ENCODE measurements at places on chromosomes 13 and 19. TPM values are rescaled to one million over a fixed set of nuclear protein-coding genes. Genes with fewer than 3 reads are reported as not detected.

S1PR5 gene
- polyA plus RNA-seq, result 0.42 TPM

HCN2 gene
- polyA plus RNA-seq, result 0.14 TPM

CERS1 gene
- 2.0 TPM for polyA plus RNA-seq

DNA sequence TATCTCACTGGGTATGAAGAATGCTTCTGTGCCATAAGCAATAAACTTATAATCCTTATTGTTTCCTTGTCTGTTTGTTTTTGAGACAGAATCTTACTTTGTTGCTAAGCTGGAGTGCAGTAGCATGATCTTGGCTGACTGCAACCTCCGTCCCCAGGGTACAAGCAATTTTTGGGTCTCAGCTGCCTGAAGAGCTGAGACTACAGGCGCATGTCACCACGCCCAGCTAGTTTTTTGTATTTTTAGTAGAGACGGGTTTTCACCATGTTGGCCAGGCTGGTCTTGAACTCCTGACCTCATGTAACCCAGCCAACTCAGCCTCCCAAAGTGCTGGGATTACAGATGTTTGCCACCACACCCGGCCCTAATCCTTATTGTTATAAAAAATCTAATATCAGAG is 112.5 kb downstream of the MYO16 start:
- DNase-seq, result no peak

DNA sequence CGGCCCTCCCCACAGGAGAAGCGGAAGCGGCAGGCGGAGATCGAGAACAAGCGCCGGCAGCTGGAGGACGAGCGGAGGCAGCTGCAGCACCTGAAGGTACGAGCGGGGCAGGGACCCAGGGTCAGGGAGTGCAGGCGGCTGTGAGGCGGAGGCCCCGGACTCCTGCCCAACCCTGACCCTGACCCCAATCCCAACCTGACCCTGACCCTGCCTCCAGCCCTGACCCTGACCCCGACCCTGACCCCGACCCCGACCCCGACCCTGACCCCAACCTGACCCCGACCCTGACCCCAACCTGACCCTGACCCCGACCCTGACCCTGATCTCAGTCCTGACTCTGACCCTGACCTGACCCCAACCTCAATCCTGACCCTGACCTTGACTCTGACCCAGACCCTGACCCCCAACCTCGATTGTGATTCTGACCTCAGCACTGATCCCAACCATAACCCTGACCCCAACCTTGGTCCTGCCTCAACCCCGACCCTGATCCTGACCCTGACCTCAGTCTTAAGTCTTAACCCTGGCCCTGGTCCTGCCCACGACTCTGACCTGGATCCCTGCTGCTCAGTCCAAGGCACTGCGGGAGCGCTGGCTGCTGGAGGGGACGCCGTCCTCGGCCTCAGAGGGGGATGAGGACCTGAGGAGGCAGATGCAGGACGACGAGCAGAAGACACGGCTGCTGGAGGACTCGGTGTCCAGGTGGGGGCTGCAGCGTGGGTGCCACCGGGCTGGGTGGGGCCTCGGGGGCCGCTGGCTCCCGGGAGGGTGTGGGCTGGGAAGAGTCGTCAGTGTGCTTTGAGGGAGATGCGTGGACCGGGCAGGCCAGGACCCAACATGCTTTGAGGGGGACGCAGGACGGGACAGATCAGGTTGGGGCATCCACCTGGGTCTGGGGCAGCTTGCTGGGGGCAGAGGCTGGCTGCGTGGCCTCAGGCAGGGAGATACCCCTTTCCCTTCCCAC is 18.5 kb downstream of the PALM start:
- DNase-seq, result no peak

DNA sequence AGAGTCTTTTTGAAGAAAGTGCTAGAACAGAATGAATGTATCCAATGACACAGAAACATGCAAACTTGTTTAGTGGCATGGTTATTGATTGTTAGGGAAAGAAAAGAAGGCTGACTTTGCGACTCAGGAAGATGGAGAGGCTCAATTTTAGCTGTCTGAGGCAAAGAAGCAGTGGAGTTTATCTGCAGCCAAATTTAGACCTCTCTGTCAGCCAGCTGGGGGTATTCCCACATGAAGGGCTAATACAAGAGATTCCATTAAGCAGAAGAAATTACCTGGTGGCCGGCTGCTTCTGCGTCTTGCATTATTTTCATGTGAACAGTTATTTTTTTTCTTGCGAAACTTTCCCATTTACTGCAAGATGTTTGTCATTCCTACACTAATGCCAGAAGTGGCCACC is 240.2 kb upstream of the NBEA start:
- no peak for DNase-seq

- DNase-seq, result no peak
These were observed 213.5 kb downstream of the DIAPH3 start for GRCh38 chr13:59950266-59950665.

DNA sequence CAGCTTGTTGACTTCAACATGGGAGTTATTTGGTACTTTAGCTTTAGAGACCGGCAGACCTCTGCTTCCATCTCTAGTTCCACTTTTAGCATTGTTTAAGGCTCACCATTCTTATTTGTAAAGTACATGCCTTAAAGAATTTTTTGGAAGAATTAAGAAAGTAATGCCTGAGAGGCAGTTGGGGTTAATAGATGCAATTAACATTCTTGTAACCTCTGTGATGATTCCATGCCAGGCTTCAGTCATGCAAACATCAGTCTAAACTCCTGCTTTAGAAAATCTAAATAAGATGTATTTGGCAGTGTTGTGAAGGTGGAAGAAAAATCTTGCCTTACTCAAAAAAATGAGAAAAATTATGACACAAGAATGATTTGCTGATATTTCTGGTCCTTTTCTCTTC is 79.9 kb upstream of the UBAC2 start:
- no peak for DNase-seq

DNA sequence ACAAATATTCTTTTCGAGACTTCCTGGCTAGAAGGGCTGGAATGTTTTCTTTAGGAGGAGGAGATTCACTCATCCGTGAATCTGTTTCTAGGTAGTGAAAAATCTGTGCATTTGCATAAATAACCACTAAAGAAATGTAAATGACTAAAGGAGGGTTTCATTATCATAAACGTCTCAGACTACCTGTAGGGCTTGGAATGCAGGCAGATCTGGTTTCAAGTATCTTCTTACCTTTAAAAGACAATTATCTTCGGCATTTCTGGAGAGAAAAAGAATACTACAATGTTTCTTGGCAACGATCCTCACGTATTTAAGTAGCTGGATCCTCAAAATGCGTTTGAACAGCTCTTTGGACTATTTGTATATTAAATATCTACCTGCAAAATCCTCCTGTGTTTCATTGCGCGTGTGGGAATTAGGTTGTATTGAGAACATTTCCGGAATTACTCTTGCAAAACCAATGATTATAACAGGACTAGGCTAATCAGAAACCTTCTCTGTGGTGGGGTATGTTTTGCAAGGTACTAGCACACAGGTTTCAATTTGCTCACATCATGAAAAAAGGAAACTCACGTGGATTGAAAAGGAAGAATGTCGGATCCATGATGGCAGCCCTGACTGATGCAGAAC is 291.1 kb upstream of the ARGLU1 start:
- no peak for DNase-seq

DNA sequence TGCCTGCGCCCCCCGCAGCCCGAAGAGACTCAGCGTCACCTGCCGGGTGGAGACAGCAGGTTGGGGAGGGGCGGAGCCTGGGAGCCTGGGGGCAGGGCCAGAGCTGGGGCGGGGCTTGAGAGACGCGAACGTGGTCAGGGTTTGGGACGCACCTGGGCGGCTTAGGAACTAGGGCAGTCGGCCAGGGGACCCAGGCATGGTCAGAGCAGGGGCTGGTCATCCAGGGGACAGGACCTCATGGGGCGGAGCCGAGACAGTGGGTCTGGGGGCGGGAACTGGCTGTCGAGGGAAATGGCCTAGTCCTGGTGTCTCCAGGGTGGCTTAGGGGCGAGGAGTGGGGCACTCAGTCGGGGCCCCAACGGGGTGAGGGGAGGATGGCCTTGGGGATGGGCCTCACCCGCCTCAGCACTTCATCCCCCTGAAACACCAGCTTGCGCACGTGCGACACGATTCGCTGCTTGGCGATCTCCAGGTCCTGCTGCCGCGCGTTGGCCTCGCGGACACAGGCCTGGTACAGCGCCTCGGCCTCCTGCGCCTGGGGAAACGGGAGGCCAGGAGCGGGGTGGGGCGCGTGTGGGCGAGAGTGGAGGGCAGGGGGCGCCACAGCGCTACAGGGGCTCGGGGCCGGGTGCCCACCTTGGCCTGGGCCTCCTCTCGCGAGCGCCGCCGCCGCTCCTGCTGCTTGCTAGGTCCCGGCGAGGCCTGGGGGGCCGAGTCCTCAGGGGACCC is 5.8 kb downstream of the GMIP start:
- DNase-seq, result no peak

GRCh38 chr13:25980255-25980654 is 71.6 kb downstream of the SHISA2 start:
- no peak for DNase-seq

GRCh38 chr19:43380008-43380407 is 26.5 kb downstream of the CD177 start:
- DNase-seq, result no peak

- DNase-seq, result no peak
These were observed 50.4 kb downstream of the MLLT1 start for GRCh38 chr19:6229216-6229913.

DNA sequence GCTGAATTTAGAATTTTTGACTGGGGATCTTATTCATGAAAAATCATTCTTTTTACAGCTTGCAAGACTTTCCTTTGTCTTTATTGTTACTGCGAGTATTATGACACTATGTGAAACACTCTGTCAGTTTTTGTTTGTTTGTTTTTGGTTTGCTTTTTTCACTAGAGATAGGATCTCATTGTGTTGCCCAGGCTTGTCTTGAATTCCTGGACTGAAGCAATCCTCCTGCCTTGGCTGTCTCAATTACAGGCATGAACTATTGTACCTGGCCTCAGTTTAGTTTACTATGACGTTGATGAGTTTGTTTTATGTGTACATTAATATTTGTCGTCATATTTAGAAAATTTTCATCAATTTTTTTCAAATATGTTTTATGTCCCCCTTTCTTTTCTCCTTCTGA is 1030.0 kb upstream of the PRR20A start:
- no peak for DNase-seq
